T-helper 17 cell (primary cell): ENCODE measurements at places on chromosomes 3 and 15.

DNA sequence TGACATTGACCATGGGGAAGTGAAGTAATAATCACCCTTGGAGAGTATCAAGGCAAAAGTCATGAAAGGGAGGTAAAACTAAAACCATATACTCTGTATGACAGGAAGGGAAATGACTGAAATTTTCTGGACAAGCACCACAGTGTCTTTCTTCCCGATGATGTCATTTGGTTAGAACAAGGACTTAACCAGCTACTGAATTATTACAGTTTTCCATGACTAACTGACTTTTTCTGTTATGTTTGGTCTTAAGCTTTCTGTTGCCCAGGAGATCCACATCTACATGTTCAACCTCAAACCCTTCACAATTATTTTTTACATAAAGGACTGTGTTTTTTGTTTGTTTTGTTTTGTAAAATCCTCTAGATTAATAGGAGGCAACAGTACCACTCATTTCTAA, 191.9 kb upstream of the IL12A start:
- DNase-seq = no peak

DNA sequence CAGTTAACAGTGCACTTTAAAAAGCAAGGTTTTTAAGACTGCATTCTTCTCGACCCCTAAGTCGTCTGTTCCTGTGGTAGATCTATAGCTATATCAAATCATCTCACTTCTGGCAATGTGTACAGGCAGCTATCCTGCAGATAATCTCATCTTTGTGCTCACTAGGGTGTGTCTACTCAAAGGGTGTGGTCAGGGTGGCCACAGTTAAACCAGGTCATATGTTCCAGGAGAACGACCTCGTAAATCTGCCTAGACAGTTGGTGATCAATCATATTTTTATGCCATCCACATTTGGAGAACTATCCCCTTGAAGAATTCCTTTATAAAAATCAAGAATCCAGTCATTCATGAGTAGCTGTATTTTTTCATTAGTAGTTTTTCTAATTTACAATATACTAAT, 3.0 kb downstream of the VEPH1 start:
- DNase-seq = no peak

GRCh38 chr3:177102553-177102952, 94.7 kb downstream of the TBL1XR1 start:
- no peak for DNase-seq

DNA sequence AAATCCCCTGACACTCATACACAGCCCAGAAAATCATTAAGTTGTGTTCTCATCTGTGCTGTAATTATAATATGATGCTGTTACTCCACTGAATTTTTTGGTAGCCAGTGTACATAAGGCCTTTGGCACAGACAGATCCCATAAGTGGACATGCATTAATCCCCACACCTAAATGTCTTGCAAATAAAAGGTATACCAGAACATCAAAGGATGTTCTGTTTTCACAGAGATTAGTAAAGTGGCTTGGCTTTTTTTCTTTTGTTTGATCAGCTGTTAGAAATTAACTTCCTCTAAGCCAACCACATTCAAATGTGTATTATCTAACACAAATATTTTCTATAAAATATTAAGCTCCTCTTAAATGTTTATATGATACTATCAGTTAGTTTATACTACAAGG, 2.7 kb downstream of the SST start:
- no peak for DNase-seq
